ENCODE measurements at places on chromosomes 13 and 19.

DNA sequence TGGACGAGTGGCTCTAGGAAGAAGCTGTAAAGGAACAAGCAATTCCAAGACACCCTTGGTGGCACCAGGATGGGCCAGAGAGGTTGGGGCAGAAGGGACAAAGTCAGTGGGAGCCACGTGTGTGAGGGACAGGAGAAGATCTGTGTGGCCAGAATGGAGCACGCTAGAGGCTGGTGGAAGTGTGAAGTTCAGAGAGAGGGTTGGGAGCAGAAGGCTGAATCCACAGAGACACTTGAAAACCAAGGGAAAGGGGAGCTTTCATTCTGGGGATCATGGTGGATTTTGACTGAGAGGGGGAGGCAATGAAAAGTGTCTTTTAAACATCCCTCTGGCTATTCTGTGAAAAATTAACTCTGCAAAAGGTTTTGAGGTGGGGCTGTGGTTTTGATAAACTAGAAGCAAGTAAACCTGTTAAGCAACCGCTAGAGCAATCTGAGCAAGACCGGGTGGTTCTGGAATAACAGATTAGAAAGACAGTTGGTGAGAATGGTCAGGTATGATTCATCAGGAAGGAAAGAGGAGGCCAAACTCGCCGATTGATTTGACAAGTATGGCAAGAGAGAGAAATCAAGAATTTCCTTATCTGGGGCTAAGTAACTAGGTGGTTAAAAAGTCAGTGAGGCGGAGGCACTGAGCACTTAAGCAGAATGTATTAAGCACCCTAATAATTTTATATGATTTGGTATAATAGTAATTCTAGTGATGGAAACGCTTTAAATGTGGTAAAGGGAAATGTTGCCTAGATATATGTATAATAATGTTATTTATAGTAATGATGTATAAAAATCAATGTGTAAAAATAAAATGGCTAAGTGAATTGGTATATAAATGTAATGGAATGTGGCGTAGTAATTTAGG is 140.0 kb downstream of the MYO16 start:
- no peak for DNase-seq

GRCh38 chr19:50242581-50242980 is 39.2 kb downstream of the MYH14 start:
- DNase-seq = no peak

GRCh38 chr13:75194717-75195462 is 287.1 kb downstream of the TBC1D4 start:
- DNase-seq = no peak

DNA sequence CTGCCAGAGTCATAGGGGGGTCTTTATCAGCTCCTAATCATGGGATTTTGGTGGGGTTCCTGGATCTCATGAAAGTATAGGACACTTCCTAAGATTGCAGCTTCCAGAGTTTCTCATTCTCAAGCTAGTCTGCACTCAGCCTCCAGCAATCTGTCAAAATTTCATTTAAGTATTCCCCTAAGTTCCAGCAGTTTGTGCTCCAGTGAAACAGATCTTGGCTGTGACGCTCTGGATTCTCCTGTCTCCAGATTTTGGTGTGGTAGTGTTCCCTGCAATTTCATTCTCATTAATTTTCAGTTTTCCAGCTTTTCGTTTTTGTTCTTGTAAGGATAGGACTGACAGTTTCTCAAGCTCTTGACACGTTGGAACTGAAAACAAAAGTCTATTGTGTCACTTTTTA is 908.9 kb upstream of the MIR17HG start:
- no peak for DNase-seq

GRCh38 chr19:39506944-39507714 is 7.8 kb upstream of the SELENOV start:
- no peak for DNase-seq

GRCh38 chr13:40402931-40403431 is 263.5 kb downstream of the FOXO1 start:
- no peak for DNase-seq
